Glomerular endothelial cell (primary cell): ENCODE measurements at places on chromosomes 13 and 19.

DNA sequence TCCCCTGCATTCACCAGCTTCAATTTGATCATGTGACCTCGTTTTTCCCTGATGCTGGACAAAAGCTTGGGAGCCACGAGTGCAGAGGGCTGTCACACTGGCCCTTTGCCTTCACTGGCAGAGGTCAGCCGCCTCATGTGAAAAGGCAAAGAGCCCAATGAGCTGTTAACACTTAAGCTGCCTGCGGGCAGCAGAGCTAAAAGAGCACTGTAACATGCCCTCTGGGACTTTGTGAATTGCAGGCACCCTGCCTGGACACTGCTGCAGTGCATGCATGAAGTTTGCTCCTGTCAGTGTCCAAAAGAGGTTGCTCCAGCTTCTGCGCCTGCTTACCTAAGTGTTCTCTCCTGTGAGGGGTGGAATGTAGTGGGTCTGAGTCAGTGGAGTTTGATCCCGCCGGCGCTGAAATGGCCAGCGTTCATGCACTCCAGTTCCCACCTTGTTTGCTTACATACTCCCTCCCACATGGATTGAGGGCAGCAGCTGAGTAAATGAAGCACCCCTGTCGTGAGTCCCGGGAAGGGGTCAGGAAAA lies 193.7 kb downstream of the RFC3 start:
- no peak for DNase-seq

DNA sequence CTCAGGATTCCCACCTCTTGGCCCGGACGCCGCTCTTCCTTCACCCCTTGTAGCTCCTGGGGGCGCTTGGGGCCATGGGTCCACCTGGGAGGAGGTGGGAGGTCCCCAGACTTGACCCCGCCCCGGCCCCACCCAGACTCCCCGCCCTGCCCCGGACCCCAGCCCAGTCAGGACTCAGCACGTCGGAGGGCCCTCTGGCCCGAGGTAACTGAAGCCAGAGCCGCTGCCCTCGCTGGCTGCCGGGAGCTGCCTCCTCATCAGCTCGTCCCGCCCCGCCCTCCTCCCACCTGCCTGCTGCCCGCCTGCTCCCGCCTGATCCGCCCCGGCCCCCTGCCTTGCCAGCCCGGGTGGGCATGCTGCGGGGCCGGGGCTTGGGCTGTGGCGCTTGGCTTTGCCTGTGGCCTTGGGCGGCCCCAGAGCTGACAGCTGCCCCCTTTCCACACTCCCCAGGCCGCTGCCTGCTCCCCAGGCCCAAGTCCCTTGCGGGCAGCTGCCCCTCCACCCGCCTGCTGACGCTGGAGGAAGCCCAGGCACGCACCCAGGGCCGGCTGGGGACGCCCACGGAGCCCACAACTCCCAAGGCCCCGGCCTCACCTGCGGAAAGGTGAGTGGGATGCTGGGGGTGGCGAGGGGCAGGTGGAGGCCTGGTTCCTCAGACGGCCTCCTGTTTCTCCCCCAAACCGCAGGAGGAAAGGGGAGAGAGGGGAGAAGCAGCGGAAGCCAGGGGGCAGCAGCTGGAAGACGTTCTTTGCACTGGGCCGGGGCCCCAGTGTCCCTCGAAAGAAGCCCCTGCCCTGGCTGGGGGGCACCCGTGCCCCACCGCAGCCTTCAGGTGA lies 9.4 kb downstream of the ARHGAP33 start:
- no peak for DNase-seq

DNA sequence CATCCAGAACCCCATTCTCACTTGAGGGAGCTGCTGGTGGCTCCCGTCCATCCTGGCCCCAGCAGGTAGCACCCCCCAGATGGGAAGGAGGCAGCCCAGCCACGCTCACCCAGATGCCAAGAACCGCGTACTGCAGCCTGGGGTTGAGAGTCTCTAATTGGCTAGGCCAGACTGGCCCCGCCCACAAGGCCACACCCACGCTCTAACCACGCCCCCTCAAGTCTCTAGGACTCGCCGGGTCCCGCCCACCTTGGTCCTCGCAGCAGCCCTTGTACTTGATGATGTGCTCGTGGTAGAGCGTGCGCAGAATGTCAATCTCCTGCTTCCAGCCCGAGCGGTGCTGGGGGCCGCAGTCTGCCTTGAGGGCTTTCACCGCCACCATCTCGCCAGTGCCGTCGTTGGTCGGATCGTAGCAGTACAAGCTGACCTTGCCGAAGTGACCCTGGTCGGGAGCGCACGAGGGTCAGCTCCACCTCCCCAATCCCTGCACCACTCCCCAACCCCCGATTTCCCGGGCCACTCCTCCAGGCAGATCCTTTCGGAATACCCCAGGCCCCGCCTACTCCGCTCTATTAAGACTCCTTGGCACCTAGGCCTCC lies 14.5 kb upstream of the ICAM3 start:
- no peak for DNase-seq

DNA sequence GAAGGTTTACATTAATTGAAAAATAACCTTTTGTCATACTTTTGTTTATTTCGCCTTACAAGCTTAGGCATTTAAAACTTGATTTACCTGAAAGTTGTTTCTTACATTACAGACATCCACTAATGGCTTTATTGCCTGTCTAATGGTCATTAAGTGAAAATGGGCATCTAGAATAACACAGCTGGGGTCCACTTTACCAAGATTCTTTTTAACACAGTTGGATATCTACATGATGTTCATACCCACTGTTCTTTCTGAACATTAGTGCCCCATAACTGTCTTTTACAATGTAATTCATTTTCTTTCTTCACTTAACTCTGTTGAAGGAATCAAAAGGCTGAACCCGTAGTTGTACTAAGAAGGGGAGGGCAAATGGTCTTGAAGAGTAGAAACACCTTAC lies 19.8 kb upstream of the KLHL1 start:
- DNase-seq, result no peak

GRCh38 chr13:60925686-60926085 lies 490.0 kb downstream of the PCDH20 start:
- no peak for DNase-seq

- no peak for DNase-seq
Observed at GRCh38 chr13:98909016-98909415, 68.8 kb downstream of the DOCK9 start.

GRCh38 chr13:23160638-23161480 lies 19.9 kb upstream of the SGCG start:
- DNase-seq, result no peak

GRCh38 chr19:36115453-36116343 lies at the start of gene TBCB:
Gene TBCB, plus strand, starts transcription at chr19:36115468. Its CDS starts 93 bp downstream, at chr19:36115561.
- DNase-seq, result no peak

DNA sequence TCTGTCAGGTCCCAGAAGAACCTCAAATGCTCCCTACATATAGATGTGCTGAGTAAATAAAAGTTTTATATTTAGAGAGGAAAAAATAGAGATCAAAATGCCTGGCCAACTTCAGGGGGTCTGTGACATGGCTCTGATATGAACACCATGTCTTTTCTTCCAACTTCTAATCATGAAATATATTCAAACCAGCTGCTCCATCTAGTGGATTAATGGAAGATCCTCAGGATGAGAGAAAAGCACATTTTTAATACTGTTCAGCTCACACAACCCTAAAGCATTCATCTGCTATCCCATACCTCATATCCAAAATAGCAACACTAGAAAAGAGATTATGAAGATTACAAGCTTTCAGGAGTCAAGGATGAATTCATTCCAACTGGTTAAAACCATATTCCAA lies 56.0 kb upstream of the DOCK9 start:
- DNase-seq, result peak; percentile 20

DNA sequence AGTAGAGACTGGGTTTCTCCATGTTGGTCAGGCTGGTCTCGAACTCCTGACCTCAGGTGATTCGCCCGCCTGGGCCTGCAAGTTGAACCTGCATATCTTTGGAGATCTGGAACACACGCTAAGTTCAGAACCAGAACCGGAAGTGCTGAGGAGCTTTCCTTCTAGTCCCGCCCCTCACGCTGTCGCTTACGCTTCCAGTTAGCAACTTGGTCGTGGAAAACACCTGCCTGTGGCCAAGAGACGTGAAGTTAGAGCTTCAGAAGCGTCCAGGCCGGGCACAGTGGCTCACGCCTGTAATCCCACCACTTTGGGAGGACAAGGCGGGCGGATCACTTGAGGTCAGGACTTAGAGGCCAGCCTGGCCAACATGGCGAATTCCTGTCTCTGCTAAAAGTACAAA lies 15.0 kb upstream of the ZNF57 start:
- no peak for DNase-seq

DNA sequence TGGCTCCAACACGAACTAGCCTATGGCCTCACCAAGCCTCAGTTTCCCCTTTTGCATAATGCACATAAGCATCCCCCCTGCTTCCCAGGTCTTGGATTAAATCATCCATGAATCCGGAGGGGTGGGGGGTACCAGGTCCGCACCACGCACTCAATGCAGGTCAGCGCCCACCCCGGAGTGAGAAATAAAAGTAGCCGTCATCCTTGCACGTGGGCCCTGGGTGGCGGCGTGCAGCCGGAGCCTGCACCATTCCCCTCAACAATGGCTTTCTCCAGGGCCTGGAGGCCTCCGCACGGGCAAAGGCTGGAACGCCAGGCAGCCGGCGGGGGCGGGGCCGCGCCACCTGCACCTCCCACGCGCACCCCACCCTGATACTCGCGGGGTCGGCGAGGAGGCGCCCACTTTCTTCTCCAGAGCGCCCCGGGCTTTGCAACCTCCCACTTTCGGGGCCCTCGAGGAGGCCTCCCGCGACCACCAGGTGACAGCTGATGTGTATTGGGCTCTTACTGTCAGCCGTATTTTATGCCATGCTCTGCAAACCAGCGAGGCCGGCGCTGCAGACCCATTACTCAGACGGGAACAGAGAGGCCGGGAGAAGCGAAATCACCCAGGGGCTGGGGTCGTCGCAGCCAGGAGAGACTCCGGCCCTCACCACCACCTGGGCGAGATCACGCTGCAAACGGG lies 767 bp upstream of the GADD45B start:
- DNase-seq, result no peak

GRCh38 chr13:30105381-30105780 lies 202.0 kb downstream of the KATNAL1 start:
- no peak for DNase-seq

GRCh38 chr13:104577071-104577815 lies 1511.0 kb upstream of the SLC10A2 start:
- no peak for DNase-seq

DNA sequence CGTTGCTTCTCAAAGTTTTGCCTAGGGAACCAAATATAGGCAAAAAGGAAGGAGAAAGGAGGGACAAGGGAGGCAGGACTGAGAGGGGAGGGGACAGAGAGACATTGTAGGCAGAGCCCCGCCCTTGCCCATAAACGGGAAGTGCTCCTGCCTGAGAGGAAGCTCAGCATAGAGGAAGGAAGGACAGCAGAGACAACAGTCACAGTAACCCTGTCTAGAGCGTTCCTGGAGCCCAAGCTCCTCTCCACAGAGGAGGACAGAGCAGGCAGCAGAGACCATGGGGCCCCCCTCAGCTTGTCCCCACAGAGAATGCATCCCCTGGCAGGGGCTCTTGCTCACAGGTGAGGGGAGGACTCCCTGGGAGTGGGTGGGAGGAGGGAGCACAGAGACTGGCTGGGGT lies at the start of gene CEACAM21:
CEACAM21 (plus strand) TSS at position 169 of the 400 bp plus-strand sequence; CDS start at position 278, 109 bp downstream.
- DNase-seq, result no peak

DNA sequence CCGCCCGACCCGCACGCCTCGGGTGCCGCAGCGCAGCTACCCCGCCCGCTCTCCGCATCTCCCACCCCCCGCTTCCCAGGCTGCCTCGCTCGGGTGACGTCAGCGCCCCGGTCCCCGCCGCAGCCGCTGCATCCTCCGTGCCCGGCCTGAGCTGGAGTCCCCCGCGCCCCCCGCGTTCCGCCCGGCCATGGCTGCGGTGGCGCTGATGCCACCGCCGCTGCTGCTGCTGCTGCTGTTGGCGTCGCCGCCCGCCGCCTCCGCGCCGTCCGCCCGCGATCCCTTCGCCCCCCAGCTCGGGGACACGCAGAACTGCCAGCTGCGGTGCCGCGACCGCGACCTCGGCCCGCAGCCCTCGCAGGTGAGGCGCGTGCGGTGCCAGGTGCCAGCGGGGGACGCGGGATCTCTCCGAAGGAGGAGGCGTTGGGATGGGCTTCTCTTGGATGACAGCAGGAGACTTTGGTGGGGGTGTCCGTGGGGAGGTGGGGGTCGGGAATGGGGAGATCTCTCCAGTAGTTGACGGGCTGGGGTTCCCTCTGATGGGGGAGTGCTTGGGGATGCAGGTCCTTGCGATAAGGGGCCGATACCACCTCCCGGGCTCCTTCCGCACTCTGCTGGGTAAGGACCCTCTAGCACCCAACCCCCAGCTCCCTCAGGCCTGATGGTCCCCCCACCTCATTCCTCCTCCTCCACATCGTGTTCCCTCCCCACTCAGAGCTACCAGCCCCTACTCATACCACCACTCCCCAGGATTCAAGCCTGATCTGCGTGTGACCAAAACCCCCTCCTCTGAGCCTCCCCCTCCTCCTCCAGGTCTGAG lies at the start of gene TMEM59L:
TMEM59L (plus strand) TSS at position 99 of the 817 bp plus-strand sequence; CDS start at position 188, 89 bp downstream.
- DNase-seq, result no peak

DNA sequence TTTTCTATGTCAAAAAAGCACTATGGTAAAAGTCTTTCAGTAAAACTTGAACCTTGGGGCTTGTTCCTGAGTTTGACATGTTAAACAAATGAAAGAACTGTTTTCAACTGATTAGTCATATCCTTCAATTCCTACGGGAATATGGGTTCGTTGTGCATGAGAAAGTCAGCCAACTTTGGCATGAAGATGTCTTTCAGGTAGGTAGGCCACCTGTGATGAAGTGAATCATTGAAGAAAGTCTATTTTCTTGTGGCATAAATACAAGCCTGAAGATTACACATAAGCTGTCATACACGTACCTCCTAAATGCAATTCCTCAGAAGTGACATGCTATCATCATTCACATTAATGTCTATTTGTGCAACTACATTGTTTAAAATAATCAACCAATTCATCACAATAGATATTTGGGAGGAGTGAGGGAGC lies 513.0 kb downstream of the IRS2 start:
- DNase-seq, result no peak

DNA sequence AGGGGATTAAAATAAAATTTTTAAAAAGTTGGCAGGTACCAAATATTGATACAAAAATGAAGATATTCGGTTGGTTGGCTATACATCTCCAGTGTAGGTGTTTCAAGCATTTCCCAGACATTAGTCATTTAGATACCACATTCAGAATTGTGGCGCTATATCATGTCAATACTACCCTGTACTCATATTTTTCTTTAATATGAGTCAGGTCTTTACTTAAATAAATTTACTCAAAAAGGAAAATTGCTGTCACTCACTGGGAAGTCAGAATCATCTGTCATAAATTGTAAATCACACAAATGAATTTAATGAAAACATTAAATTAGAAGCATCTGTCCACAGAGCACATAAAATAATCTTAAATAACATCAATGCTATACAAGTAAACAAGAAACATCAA lies 134.2 kb downstream of the TSHZ3 start:
- DNase-seq, result no peak

GRCh38 chr19:11538232-11539036 lies at the start of gene CNN1:
Gene CNN1, plus strand, starts transcription at chr19:11538851. Its CDS starts 77 bp downstream, at chr19:11538928.
- no peak for DNase-seq

- DNase-seq, result no peak
Observed at GRCh38 chr19:49142866-49143335, 12.3 kb downstream of the HRC start.

- DNase-seq, result no peak
Observed at GRCh38 chr13:74860789-74861188, 621.2 kb downstream of the TBC1D4 start.

- no peak for DNase-seq
Observed at GRCh38 chr13:40777166-40777808, 6.3 kb upstream of the MRPS31 start.
